ENCODE measurements at places on chromosomes 13 and 19.

- DNase-seq, result no peak
Measured at GRCh38 chr13:27631156-27631555, 9.5 kb downstream of the POLR1D start.

DNA sequence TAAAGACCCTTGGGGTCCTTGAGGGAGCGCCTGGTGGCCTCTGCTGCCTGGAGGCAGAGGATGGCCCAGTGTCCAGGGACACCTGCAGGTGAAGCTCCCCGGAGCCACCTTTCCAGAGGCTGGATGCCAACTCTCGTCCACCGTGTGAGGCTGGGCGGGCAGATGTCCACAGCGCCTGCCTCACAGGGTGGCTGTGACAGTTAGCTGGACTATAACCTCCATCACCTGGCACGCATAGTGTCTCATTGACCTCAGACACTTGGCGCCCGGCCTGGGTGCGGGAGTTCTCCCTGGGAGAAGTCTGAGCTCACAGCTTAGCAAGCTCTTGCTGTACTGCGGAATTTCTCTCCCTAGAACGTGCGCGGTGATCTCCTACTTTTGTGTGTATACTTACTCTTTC lies 9.8 kb downstream of the BICRA start:
- no peak for DNase-seq

DNA sequence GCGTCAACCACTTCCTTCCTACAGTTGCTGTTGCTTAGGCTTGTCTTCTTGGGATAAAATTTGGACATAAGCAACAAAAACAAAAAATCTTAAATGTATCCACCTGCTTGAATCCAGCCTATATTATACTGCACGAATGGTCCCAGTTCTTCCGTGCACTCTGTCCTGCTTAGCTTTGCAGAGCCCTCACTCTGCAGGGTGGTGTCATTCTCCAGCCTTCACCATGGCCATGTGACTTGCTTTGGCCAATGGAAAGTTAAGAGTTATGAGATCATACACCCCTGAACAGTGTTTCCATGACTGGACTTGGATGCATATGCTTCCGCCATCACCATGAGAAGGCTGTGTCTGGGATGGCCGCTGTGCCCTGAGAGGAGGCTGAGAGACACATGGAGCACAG lies 27.4 kb upstream of the SACS start:
- DNase-seq, result no peak

- no peak for DNase-seq
Measured at GRCh38 chr19:9531933-9532332, 6.5 kb downstream of the ZNF426 start.

GRCh38 chr13:26485288-26485687 lies 72.2 kb upstream of the WASF3 start:
- no peak for DNase-seq

- no peak for DNase-seq
Measured at GRCh38 chr13:23069566-23069965, 111.2 kb upstream of the SGCG start.

DNA sequence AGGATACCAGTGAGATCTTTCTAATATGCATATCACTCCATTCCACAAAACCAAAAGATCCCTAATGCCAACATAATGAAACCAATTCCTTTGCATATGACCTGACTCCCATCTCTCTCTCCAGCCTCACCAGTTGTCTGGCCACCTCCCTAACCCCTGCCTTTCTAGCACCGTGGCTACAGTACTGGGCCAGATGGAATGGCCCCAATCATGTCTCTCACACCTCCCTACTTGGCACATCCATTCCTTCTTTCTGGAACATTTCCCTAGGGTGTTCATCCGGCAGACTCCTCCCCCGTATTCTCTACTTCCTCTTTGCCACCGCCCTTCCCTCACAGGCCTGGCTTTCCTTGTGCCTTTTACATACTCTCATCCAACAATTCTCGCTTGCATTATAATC lies 62.0 kb downstream of the GPALPP1 start:
- DNase-seq, result no peak

GRCh38 chr13:80262051-80262695 lies 78.8 kb downstream of the SPRY2 start:
- no peak for DNase-seq

DNA sequence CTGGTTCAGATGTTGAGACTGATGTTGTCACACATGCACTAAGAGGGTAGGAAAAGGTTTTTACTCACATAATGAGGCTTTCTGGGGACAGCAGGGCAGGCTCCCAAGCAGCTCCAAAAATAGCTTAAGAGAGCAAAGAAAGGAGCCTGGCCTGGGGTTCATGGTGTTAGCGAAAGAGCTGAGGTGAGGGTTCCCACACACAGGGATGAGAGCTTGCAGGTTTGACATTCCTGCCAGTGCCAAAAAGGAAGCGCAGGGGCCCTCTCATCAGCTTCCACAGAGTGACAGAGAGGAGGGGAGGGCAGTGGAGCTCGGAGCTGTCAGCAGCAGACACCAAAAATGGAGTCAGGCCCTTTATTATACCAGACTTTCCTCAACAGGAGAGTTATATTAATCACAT lies 65.5 kb upstream of the FAM216B start:
- DNase-seq, result no peak

DNA sequence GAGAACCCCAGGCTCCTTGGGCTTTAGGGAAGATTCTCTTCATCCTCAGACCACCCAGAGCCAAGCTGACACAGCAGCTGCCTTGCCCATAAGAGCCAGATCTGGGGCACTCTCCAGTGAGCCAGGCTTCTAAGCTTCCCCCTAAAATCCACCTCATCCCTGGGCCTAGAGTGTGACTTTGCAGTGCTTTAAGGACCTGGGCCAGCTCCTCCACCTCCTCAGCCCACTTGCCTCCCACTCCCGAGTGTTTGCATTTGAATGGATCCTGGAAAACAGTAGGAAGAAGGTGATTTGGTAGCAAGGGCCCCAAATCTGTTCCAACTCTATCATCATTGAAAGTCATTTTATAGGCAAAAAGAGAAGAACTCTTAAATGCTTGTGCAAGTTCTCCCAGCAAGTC lies 108.7 kb upstream of the UBL3 start:
- no peak for DNase-seq

DNA sequence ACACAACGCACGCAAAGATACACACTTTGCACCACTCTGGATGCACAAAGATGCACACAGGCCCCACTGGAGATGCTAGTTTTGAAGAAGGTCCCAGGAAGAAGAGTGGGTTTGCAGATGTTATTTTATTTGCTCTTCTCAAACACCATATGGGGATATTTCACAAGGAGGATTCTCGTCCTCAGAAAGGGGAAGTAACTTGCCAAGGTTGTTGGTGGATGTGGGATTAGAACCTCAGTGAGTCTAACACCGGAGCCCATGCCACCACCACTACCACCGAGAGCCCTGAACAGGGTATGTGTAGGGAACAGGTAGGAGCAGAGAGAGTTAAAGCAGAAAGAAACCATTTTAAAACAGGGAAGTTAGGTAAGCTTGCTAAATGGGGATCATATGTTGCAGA lies 9.6 kb upstream of the CEACAM6 start:
- no peak for DNase-seq

DNA sequence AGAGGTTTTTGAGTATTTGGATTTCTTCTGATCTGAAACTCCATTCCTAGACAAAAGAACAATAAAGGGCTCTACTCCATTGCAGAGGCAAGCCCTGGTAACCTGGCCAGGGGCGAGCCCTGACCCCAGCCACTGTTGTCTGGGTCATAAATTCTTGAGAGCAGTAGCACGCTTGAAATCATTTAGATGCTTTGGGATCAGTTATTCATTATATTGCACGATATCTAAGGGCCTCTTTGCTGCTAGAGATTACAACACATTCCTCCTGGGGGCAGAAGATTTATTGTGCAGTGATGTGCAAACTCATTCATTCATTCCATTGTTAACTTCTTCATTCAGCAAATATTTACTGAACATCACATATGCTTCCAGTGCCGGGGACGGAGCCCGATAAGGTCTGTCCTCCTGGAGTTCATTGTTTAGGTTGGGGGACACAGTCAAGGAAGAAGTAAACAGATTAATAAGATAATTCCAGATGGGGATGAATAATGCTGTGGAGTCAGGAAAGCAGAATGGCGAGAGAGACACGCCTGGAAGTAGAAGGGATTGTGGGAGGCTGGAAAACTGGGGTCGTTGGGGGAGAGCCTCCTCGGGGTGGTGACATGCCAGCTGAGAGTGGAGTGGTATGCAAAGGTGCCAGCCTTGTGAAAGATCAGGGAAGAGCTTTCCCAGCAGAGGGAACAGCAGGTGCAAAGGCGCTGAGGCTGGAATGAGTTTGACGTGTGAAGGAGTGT lies 34.9 kb downstream of the SIPA1L3 start:
- no peak for DNase-seq

GRCh38 chr19:16203256-16204004 lies 5.7 kb downstream of the AP1M1 start:
- DNase-seq, result no peak

GRCh38 chr13:60936281-60936680 lies 479.4 kb downstream of the PCDH20 start:
- DNase-seq, result no peak

DNA sequence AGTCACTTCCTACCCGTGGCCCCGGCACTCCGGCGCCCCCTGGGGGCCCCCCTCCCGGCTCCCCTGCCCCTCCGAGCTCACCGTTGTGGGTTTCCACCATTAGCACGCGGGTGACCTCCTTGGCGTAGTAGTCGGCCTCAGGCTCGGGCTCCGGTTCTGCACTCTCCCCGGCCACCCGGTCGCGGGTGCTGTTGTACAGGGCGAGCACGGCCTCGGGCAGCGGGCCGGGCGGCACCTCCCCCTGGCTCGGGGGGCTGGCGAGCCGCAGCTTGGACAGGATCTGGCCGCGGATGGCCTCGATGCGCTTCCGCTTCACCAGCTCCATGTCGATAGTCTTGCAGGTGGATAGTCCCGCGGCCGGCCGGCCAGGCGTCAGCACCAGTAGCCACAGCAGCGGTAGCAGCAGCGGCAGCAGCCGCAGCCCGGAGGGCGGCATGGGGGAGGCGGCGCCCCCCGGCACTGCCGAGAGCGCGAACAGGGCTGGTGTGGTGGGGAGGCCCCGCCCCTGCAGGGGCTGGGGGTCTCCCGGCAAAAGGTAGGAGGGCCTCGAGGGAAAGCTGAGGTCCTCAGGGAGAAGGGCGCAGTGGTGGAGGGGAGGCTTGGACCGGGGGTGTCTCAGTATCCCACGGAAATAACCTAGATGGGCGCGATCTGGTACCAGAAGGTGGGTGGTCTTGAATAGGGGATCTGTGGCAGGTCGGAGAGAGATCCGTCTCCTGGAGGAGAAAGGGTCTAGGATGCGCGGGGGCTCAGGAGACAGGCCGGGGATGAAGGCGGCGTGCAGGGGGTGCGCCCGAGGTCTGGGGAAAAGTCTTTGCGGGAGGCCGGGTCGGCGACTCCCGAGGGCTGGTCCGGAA lies 885 bp downstream of the TGFB1 start:
- DNase-seq, result peak; percentile 69

DNA sequence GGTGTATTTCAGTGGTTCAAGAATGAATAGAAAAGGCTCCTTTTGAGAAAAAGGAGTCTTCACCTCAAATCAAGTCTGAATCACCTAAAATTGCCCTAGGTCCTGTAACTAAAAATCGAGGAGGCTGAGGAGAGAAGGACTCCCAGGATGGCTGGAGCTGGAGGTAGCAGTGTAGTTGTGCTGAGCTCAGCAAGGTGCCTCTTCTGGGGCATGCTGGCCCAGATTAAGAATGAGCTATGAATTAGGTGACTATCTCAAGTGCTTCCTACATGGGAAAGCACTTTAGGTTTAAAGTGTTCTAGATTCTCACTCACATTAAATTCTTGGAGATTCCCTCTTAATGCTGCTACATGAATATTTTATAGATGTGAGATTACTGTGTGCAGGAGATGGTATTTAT lies 28.8 kb upstream of the KL start:
- no peak for DNase-seq

- DNase-seq, result no peak
Measured at GRCh38 chr19:3667766-3668165, 32.5 kb downstream of the PIP5K1C start.

- DNase-seq, result peak; percentile 62
Measured at GRCh38 chr19:42121656-42122069, 10.6 kb downstream of the POU2F2 start.

DNA sequence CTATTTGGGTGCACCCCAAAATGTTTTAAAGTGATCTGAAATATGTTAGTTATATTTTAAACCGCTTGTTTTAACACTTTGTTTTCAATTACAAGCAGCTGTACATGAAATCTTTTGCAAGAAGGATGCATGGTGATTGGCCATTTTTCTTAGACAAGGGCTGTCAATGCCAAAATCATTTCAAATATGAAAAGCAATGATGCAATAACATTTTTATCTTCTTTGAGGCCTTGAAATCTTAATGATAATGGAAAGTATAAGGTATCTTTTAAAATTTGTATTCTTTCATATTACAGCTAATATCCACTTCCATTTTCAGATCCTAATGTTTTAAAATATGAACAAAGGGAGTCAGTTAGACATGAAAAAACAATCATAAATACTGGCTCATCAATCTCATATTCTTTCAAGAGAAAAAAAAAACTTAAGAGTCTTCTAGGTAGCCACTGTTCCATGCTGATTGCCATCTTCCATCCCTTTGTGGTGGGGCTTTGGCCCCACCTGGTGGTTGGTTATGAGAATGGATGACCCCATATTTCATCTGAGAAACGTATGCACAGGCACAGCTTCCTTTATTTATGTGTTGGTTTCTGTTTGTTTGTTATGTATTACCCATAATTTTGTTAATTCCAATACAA lies 330.3 kb upstream of the MIR17HG start:
- DNase-seq, result no peak

- no peak for DNase-seq
Measured at GRCh38 chr13:42760951-42761350, 20.4 kb upstream of the FAM216B start.

DNA sequence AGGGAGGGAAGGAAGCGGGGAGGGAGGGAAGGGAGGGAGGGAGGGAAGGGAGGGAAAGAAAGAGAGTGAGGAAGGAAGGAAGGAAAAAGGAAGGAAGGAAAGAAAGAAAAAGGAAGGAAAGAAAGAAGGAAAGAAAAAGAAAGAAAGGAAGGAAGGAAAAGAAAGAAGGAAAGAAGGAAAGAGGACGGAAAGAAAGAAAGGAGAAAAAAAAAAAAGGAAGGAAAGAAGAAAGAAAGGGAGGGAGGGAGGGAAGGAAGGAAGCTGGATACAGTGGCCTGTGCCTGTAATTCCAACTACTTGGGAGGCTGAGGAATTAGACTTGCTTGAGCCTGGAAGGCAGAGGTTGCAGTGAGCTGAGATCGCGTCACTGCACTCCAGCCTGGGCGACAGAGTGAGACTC lies 35.3 kb downstream of the OLFM2 start:
- no peak for DNase-seq

GRCh38 chr19:46990991-46991676 lies 28.5 kb upstream of the NPAS1 start:
- peak; percentile 22 for DNase-seq

DNA sequence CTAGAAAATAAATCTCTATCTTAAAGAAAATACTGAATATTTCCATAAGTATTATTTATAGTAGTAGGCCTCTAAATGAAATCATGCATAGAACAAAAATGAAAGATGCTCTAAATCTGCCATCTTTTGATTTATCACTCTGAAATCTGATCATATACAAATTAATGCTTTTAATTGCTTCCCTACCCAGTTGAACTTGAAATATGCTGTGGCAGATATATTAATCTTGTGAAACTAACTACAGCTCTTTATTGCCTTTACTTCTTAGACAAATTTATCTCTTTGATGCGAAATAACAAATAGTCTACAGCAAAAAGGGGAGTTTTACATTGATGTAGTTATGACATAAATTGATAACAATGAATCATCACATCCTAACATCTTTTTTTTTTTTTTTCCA lies 510.7 kb upstream of the SLITRK6 start:
- no peak for DNase-seq
